PC-3 (cell line): ENCODE measurements at places on chromosomes 2 and 18. TPM values are rescaled to one million over a fixed set of nuclear protein-coding genes. Genes with fewer than 3 reads are reported as not detected.

DNA sequence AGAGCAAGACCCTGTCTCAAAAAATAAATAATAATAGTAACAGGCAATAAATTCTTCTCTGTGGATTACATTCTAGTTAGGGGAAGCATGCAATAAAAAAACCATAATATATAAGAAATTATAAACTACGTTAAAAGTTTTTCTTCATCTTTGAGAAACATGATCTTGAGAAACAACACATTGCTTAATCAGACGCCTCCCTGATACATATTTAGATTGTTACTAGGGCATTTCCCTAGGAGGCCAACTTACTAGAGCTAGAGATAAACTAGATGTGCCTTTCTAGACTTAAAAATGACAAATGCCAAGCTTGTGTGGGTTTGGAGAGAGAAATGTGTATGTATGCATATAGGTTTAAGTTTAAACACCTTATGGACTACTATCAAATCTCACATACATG, 76.3 kb upstream of the GALNT5 start:
- no peak for DNase-seq

The IL1RN gene
- total RNA-seq: 1.3 and 8.2 TPM in 2 replicates

GRCh38 chr2:10390369-10390801, 57.7 kb downstream of the ODC1 start:
- DNase-seq: peak; percentile 79

The NYAP2 gene
- total RNA-seq: not detected in 2 replicates

GRCh38 chr2:45984896-45985473, 312.2 kb upstream of the EPAS1 start:
- DNase-seq: no peak

- DNase-seq: no peak
Observed at GRCh38 chr2:64139956-64140355, 4.3 kb downstream of the PELI1 start.

The SPHKAP gene
- not detected in 2 replicates for total RNA-seq

The ING5 gene
- total RNA-seq: 30.2 and 32.1 TPM in 2 replicates

The NT5C1B gene
- total RNA-seq: not detected in 2 replicates

- no peak for DNase-seq
Observed at GRCh38 chr18:11183637-11184036, 34.3 kb upstream of the PIEZO2 start.

DNA sequence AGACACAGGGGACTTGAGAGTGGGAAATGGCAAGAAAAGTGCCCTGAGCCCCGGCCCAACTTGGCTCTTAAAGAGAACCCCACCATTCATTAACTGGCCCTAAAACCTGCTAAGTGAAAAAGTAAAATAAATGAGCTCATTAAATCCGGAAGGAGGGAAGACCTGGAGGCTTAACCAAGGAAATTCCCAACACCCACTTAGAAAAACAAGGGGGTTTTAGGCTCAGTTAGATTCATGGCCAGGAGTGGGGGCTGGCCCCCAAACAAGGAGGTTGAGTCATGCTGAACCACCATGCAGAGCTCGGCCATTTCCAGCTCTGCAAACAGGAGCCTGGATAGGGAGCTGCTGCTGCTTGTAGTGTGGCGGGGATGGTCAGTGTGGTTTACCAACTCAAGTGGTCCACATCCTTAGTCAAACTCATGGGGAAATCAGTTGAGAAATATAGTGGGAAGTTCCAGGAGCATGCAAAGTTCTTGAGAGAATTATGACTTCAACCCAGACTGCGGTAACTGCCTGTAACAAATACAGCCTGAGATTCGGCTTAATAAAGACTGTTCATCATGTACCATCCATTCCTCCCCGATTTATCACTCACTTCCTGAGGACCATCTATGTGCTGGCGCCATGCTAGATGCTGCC, 39.7 kb upstream of the MRPL19 start:
- DNase-seq: peak; percentile 50

- DNase-seq: no peak
Observed at GRCh38 chr2:28898048-28898447, 3.6 kb downstream of the WDR43 start.

DNA sequence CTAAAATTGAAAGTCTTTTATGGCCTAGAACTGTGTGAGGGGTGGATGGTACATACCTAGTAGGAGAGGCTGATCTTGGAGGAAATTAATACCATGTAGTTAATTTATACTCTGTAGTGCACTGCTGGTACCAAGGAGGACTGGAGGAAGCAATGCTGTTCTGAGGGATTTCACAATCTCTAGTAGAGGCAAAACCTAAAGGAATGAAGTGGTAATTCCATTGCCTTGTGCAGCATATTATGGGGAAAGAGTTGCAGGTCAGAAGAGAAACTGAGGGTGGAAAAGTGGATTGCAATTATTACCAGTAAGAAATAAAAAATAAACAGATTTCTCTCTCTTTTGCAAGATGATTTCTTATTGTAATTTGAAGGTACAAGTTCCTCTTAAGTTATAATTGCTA, 2.2 kb downstream of the ABI2 start:
- DNase-seq: peak; percentile 19

GRCh38 chr2:61647044-61647443, 108.9 kb upstream of the XPO1 start:
- DNase-seq: no peak

DNA sequence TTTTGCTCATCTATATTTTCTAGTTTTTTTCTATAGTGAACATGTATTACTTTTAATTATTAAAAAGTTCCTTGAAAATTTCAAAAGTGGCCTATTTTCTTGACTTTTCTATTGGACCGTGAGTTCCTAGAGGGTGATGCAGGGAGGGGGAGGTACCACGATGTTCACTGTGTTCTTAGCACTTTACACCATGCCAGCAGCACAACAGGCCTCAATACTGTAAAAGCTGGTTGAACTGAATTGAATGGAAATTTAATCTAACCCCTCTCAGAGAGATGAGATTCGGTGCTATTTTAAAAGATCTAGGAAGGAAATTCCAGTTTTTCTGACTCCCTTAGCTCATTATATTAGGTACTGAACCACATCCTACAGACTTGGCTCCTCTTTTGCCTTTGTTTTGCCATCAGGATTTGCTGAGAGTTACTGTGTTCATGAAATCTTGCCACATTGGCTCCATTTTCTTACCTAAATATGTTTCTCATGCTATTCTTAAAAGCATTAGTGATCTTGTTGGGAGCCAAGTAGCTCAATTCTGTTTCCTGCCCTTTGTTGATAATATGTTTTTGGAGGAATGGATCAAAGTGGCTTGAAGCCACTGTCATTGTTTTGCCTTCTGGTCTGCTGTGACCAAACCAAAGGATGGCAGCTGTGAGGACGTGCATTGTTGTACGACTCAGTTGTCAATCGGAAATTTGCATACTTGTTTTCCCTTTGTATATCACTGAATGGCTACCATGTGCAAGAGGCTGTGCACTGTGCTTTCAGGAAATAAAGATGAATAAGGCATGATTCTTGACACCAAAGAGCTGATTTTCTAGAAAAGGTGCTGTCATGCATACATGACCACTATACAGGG, 25.3 kb downstream of the MYO1B start:
- no peak for DNase-seq

The CCDC85A gene
- 1.1 and 2.0 TPM in 2 replicates for total RNA-seq

The COA5 gene
- 34.0 and 37.2 TPM in 2 replicates for total RNA-seq

DNA sequence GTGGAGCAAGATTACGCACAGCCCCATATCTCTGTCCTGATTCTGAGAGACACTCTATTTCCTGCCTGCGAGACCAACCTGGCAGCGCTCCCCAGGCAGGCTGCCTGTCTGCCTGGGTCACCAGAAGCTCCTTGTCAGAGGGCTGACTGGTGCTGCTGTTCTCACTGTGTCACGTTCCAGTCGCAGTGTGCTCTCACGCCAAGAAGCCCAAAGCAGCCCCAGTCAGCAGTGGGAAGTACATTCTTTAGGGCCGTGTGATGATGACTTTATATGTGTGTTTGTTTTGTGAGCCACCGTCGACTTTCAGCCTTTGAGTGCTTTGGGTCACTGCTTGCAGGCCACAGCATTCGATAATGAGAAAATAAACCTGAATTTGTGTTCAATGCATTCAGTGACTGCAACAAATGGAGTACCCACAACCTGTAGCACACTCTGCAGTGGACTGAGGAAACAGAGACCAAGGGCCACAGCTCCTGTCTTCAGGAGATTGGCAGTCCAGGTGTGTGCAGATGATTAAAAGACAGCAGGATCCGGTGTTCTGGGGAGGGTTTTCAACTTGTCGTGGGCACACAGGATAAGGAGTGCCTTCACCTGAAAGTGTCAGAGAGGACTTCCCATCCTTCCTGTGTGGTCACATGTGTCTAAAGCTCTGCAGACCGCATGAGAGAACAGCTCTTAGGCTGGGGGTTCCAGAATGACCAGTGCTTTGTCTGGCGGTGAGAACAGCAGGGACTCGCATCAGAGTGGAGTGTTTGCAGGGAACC, 4.8 kb downstream of the TNFRSF11A start:
- peak; percentile 95 for DNase-seq

- DNase-seq: no peak
Observed at GRCh38 chr2:136751406-136751805, 13.9 kb upstream of the THSD7B start.

GRCh38 chr2:28668106-28668814, 83.4 kb upstream of the PPP1CB start:
- DNase-seq: no peak

DNA sequence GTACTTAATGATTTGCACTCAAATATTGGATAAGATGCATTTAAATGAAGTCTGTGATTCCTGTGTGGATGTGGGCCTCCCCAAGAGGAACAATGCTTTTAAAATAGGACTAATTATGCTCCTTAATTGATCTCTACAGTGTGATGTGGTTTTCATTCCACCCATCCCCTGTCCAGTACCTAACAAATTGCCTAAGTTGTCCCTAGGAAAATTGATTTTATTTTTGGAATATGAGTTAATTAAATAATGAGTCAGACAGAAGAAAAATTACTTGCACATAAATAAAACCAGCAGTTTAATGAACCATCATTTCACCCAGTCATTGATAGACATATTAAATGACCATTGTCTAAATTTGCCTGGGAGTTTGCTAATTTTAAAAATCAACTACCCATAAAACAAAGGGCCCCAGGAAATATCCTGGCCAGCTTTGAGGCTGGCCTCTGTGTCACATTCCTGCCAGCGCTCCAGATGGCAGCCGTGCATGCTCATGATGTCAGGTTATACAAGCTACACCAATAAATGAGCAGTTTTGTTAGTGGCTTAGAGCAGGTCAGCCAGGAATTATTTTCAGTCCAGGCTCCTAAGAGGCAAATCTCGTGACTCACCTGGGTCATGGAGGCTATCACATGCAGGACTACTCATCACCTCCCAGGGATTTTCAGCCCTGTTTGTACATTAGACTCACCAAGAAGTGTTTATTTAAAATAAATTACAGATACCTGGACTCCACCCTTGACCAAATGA, 31.9 kb downstream of the ABHD3 start:
- peak; percentile 87 for DNase-seq

- DNase-seq: no peak
Observed at GRCh38 chr2:59888706-59889105, 664.7 kb downstream of the BCL11A start.

GRCh38 chr18:811182-811891, 705 bp downstream of the YES1 start:
- DNase-seq: peak; percentile 37

GRCh38 chr18:51054764-51055163, 24.8 kb downstream of the SMAD4 start:
- DNase-seq: no peak

GRCh38 chr2:182248362-182248761, 178.5 kb downstream of the PDE1A start:
- no peak for DNase-seq

DNA sequence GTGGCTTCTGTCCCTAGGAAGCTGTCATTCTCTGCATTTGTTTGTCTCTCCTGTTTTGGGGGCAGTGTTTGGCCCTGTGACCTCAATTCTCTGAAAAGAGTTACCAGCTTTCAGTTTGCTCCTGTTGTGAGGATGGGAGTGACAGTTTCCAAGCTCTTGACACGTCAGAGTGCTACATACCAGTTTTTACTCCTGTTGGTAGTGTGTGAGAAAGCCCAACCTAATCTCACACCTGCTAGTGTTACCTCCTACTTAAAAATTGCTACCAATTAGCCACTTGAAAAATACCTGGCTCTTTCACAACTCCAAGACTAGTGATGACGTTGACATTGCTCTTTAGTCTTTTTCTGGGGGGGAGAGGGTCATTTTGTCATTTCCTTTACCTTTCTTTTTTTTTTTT, 14.1 kb downstream of the SKA1 start:
- DNase-seq: no peak

- DNase-seq: peak; percentile 44
Observed at GRCh38 chr2:107808959-107809358, 17.7 kb upstream of the RGPD4 start.

- no peak for DNase-seq
Observed at GRCh38 chr2:216715402-216715974, 20.1 kb upstream of the IGFBP5 start.

The SLC9A4 gene
- total RNA-seq: 0.04 TPM in 1 of 2 replicates, not detected in the other

The YIPF4 gene
- 9.6 and 13.1 TPM in 2 replicates for total RNA-seq

GRCh38 chr2:96137321-96138178, 752 bp downstream of the ASTL start:
- DNase-seq: no peak

DNA sequence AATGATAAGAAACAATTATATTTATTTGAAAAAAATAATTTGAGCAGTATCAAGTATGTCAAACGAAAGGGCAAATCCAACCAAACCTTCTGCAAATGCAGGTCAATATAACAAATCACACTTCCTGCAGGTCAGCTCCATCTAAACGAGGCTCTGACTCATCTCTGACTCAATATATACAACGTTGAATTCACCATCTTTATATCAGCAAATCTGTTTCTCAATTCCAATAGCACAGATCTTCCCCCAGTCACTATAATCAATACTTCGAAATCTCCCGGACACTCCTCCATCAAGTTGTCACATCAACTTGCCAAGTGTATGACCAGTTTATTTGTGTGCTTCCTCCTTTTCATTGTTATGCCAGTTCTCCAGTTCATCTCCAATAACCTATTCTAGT, 388.9 kb downstream of the ZEB2 start:
- DNase-seq: peak; percentile 70

GRCh38 chr18:46395795-46396194, 261.2 kb downstream of the LOXHD1 start:
- no peak for DNase-seq

The RAPGEF4 gene
- total RNA-seq: 0.87 and 2.1 TPM in 2 replicates

DNA sequence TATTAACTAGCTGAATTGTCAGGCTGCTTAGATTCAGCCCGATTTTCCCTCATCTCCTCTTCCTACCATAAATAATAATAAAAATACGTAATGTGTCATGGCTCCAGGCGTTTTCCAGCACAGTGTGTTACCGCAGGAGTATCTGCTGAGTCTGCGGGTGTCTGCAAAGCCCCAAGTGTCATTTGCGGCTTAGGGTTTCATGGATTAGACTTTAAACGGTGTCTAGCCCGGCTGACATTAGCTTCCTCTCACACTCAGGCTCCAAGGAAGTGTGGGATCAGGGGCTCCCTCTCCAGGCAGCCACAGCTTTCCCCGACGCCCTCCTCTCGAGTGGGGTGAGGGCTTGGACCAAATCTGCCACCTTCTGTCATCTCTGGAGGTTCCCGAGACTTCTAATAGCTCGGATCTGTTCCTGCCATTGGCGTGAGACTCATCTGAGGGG, 14.1 kb upstream of the HOXD1 start:
- DNase-seq: no peak

The IL36B gene
- total RNA-seq: not detected in 2 replicates

DNA sequence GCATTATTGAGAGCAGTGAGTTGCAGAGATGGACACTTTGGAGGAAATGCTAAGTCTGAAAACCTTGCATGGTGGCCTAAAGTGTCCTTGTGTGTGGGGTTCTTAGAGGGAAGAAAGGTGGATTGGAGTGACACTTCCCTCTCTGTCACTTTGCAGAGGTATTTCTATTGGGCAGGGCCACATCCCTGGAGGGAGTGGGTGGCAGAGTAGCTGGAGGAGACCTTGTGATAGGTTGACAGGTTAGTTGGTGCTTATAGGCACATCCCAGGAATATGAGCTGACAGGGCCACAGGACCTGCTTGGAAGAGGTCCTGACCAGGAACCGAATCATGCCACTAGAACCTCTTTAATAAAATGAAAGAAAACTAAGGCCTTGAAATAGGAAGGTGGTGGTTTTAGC, 972 bp upstream of the IGFBP5 start:
- no peak for DNase-seq
